ENCODE measurements at places on chromosomes 2 and 18.

DNA sequence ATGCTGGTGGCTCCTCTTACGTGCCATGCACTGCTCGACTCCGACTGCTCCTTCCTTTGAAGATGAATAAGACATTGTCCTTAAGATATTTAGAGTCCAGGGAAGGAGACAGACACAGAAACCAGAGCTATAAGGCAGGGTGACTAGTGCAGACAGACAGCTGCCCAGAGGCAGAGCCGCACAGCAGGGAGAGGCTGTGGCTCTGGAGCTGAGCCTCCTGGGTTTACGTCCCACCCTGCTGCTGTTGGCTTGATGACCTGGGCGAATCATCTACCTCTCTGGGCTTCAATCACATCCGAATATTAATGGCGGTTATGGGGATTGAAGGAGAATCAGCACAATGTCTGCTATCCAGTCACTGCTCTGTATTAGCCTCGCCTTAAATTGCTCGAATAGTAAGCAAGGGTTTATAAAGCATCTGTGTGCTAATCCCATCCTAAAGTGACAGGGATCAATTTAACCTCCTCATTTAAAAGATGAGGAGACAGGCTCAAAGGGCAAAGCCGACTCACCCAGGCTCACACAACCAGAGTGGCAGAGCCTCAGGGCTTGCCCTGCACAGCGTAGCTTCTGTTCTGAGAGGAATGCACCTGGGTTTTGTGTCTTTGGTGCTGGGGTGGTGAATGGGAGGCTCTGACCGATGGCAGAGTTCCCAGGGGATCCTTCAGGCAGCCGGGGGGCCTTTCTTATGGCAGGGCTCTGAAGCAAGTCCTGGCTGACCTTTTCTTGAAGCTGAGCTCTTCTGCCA lies 284.1 kb downstream of the MYCN start:
- DNase-seq = no peak

- DNase-seq = no peak
Observed at GRCh38 chr2:37507051-37507410, 162.6 kb downstream of the QPCT start.

- no peak for DNase-seq
Observed at GRCh38 chr18:48566589-48566988, 27.8 kb downstream of the CTIF start.

DNA sequence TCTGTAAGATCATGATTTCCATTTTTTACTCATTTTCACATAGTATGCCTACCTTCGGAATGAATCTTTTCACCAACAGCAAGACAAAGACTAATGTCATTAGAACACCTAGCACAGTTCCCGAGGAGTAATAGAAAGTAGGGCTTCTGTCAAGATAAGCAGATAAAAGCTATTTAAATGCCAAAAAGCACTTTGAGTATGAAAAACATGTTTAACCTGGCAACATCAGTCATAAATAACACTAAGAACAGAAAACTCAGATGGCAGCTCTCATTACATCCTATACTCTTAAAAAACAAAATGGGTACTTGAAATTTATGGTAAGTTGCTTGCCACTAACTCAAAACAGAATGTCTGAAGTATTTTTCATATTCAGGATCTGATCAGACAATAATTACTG lies 17.1 kb downstream of the NEMP2 start:
- DNase-seq = no peak

- no peak for DNase-seq
Observed at GRCh38 chr2:241703032-241703604, 1.3 kb downstream of the ING5 start.

DNA sequence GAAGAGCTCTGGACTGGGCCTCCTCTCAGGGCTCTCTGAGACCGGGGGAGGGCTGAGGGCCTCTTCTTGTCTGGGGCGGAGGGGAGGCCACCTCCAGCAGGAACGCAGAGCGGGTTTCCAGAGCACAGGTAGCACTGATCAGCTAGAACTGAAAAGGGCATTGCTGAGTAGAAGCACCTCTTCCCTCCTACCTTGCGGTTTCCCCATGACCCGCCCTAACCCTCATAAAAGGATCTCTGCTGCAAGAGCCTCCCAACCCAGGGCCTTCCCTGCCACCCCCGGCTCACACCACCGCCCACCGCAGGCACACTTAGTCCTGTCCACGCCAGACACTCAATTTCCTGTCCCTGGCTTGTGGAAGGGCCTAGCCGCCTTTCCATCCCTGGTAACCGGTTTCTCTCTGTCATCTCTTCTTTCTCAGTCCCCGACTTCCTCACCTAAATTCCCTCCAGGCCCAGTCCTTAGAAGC lies 966 bp downstream of the ADCY3 start:
- DNase-seq = no peak

GRCh38 chr2:6186332-6187151 lies 494.4 kb downstream of the SOX11 start:
- no peak for DNase-seq

DNA sequence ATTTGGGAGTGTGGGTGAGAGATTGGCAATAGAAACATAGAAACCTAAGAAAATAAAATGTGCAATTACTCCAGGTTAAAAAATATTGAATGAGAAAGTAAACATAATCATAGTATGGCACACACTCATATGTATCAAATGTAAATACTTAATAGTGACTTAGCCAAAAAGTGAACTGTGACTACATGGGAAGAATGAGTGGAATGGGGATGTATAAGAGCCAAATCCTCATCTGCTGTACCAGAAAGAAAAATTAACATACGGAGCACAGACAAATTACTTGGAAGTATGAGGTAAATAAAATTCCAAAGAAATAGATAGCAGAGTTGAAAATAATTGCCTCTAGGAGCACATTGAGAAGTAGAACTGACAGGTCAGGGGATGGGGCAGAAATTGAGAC lies 4.0 kb downstream of the FLACC1 start:
- no peak for DNase-seq

DNA sequence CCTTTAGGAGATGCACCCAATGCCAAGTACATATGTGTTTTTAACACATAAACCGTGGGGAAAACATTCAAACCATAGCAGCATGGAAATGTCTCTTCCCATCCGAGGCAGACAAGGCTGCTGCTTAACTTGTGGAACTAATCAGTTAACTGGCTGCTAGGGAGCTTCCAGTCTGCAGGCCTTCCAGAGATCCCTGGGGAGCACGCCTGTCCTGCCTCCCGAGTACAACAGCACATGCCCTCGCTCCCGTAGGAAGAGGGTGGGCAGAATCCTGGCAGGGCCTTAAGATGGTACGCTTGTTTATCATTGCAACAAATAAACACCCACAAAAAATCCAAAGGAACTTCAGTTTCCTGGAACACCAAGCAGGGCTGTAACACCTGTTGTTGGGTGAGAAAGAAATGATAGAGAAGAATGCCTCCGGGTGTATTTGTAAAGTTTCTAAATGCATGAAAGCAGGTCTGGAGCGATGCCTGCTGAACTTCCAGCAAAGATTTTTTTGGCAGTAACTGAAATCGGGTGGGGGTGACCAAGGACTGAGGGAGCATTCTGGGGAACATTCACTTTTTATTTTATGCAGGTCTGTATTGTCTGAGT lies 56.2 kb downstream of the EDAR start:
- DNase-seq = no peak

- no peak for DNase-seq
Observed at GRCh38 chr2:65545837-65546805, 113.7 kb upstream of the SPRED2 start.

DNA sequence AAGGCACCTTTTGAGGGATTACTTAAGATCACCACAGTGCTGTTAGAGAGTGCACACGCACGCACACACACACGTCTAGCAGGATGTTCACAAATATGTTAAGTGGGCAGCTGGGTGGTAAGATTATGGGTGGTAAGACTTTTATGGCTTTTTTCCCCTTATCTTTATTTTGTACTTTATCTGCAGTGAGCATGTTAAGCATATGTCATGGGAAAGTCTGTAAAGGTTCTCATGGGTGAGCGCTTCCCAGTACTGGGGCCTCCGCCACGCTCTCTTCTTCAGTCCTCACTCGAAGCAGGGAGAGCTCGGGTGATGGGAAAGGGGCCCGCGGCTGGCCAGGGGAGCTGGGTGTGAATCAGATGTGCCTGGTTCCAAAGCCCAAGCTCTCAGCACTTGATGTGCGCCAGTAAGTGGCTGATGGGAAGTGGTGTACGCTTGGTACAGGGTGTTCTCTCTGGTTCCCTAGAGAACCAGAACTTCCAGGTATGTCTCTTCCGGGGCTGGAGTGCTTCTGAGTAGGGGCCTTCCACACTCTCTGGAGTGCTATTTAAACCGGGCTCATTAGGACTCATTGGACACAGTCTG lies 83.9 kb upstream of the YWHAQ start:
- no peak for DNase-seq

- no peak for DNase-seq
Observed at GRCh38 chr2:179238027-179238426, 26.6 kb downstream of the SESTD1 start.

DNA sequence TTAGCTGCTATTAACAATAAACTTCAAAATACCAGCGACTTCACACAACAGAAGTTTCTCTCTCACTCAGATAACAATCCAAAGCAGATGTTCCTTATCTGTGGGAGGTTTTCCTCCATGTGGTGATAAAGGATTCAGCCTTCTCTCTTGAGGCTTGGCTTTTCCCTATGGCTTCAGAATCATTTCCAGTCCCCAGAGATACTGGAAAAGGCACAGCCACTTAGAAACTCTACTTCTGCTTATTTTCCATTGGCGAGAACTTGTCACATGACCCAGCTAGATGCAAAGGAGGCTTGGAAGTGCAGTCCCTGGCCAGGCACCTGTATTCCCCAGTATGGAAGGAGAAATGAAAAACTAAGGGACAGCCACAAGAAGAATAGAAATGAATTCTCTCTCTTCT lies 344.8 kb downstream of the MTX2 start:
- no peak for DNase-seq

DNA sequence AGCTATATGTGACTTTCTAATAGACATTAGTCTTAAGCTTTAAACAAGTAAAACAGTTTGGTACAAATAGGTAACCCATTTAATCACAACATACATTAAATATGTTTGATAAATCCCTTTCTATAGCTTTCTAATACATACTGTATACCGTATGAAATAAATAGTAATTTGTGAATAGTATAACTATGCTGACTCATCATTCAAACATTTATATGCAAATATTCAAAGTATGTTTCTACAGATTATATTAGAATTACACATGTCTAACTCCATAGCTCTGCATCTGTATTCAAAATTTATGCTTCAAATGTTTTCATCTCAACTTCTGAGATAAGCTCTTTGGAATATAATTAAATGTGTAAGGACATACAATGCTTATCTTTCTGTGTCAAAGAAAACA lies 142.7 kb upstream of the ZNF804A start:
- DNase-seq = no peak

- peak; percentile 23 for DNase-seq
Observed at GRCh38 chr2:203909261-203909967, 27.1 kb upstream of the ICOS start.

GRCh38 chr18:6509832-6510231 lies 95.1 kb upstream of the L3MBTL4 start:
- DNase-seq = no peak

DNA sequence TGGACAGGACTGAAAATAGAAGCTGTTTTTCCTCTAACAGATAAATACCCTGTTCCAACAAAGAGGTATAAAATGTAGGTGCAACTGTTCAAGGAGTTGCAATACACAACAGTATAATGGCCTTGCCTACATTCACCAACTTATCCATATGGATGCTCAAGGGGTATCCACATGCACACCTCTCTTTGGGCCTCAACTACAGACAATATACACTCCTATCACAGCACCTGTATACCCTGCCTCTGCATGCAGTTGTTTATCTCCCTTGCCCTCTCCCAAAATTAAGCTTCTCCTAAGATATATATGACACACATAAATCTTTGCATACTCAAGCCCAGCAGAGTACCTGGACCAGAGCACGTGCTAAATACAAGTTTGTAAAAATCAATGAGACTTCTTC lies 37.3 kb downstream of the DARS1 start:
- DNase-seq = no peak

- DNase-seq = no peak
Observed at GRCh38 chr18:55593888-55594287, 5.9 kb upstream of the TCF4 start.

DNA sequence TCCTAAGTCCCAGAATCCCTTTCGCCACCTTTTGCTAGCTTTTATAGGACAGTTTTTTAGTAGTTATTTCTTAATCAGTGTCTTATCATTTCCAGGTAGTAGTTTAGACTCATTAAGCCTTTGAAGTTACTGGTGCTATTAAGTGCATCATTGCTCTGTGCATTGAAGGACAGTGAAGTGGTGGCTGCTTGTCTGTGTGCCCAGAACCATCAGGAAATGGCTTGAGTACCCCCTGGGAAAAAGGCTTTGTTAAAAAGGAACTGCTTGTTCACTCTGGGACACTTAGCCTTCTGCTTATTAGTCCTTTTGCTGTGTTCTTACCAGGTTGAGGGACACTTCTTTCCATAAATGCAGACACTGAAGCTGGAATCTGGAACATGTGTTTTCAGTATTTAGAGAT lies 30.0 kb downstream of the DTNA start:
- DNase-seq = no peak

DNA sequence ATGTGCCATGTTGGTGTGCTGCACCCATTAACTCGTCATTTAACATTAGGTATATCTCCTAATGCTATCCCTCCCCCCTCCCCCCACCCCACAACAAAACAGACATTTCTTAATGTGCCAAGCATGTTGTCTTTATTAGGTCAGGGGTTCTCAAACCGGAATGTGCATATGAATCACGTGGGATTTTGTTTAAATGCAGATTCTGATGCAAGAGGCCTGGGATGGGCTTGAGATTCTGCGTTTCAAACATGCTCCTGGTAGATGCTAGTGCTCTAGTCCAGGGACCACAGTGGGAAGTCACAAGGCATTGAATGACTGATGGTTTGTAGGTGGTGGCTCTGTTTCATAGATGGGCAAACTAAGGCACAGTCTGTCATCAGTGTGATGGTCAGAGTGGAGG lies 184.7 kb downstream of the SMAD7 start:
- DNase-seq = no peak

- DNase-seq = no peak
Observed at GRCh38 chr2:96143231-96143847, 1.9 kb downstream of the DUSP2 start.

DNA sequence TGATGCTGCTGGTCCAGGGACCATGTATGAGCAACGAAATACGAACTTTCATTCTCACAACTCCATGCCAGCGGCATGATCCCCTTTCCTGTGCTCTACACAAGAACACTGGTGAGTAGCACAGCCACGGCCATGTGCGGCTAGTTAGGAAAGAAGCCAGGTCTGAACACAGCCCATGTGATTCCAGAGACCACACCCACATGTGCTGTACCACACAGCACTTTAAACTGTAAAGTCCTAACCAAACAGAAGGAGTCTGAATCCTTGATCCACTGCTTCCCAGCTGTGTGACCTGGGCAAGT lies 33.0 kb upstream of the ACAA2 start:
- no peak for DNase-seq

- no peak for DNase-seq
Observed at GRCh38 chr2:128415779-128416061, 97.1 kb upstream of the HS6ST1 start.

- DNase-seq = peak; percentile 98
Observed at GRCh38 chr2:26696351-26696816, 3.9 kb downstream of the KCNK3 start.

- no peak for DNase-seq
Observed at GRCh38 chr2:68726608-68727367, 7.8 kb upstream of the ARHGAP25 start.

- no peak for DNase-seq
Observed at GRCh38 chr18:49591271-49591670, 29.4 kb downstream of the LIPG start.

GRCh38 chr2:233021771-233022170 lies 8.7 kb upstream of the NGEF start:
- DNase-seq = no peak

GRCh38 chr2:205403244-205403825 lies 279.0 kb upstream of the NRP2 start:
- no peak for DNase-seq

Data from 8988T (cell line).